Cardiac fibroblast (primary cell): ENCODE measurements at places on chromosomes 2 and 18.

- no peak for DNase-seq
Measured at GRCh38 chr18:76419811-76420210, 75.2 kb downstream of the ZNF516 start.

GRCh38 chr18:361941-362310, 94.1 kb upstream of the THOC1 start:
- DNase-seq: peak; percentile 68

- peak; percentile 2 for DNase-seq
Measured at GRCh38 chr2:44649381-44649780, 287.6 kb downstream of the CAMKMT start.

DNA sequence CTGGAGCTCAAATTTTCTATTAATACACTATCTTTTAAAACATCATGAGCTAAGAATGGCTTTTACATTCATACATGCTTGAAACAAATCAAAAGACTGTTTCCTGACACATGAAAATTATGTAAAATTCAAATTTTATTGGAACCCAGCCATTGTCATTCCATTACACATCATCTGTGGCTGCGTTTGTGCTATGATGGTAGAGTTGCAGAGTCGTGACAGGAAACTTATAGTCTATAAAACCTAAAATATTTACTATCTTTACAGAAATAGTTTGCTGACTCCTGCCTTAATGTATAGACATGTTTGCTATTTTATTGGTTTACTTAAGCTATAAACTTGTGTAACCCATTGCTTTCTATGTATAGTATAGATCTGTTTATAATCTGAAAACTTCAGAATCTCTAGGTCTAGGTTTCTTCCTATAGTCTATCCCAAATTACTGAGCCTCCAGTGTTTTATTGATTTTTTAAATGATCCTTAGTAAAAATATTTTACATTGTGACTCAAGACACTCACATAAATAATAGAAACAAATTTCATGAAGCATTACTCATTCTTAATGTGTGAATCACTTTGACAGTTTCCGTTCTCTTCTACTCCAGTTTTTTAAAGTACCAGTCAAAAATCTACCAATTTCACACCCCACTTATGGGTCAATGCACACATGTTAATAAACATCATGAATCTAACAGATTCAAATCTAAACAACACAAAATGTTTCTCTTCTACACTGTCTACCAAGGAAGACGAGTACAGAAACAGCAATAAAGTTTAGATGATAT, 26.4 kb upstream of the MRPL19 start:
- DNase-seq: peak; percentile 50

DNA sequence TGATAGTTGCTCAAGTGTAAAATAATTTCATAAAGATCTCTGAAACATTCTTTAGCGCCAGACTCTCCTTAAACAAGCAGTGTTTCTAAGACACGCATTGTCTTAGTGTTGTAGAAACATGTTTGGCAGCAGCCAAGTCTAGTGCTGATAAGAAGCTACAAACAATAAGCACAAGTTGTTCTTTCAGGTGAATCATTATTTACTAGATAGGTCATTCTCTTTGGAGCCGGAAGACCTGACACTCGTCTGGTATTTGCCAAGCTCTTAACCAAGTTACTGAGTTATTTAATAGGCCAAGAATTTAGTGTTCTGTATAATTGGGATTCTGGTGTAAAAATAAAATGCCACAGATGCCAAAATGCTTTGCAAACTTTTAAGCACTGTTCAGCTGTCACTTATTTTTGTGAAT, 852.1 kb downstream of the CPS1 start:
- DNase-seq: peak; percentile 90

DNA sequence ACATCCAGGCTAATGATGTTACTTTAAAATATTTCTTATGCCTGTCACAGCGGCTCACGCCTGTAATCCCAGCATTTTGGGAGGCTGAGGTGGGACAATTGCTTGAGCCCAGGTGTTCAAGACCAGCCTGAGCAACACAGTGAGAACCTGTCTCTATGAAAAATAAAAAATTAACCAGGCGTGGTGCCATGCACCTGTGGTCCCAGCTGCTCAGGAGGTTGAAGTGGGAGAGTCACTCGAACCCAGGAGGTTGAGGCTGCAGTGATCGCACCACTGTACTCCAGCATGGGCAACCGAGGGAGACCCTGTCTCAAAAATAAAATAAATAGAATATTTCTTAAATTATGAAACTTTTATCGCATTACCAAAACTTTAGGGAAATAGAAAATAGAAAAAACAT, 28.1 kb upstream of the ACTR3 start:
- DNase-seq: no peak
